ENCODE measurements at places on chromosomes 13 and 19.

- no peak for DNase-seq
Observed at GRCh38 chr13:45336025-45336800, 4.8 kb downstream of the TPT1 start.

GRCh38 chr13:24207841-24208667 is 47.5 kb downstream of the SPATA13 start:
- peak; percentile 84 for DNase-seq

- no peak for DNase-seq
Observed at GRCh38 chr13:62033934-62034333, 618.3 kb upstream of the PCDH20 start.

- DNase-seq: peak; percentile 70
Observed at GRCh38 chr19:19053508-19054314, 10.1 kb upstream of the SLC25A42 start.

- DNase-seq: peak; percentile 97
Observed at GRCh38 chr19:11324079-11324661, 15.3 kb downstream of the RAB3D start.

GRCh38 chr19:55661826-55662225 is 7.0 kb downstream of the U2AF2 start:
- no peak for DNase-seq

DNA sequence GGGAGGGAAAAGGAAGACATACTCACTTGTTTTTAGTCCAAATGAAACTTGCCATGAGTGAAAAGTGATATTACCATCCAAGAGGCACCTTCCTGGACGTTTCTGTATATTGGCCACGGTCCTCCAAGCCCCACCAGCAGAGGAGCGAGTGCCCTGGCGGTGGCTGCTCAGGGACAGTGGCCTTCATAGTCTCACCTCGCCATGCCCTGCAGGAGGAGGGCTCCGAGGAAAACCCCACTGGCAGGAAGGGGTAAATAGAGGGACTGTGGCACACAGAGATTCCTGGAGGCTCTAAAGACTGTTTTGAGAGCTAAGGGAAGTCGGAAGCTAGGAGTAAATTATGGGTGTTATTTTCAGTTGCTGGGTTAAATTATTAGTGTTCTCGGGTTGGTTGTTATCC is 98.4 kb upstream of the UBL3 start:
- DNase-seq: no peak
